ENCODE measurements at places on chromosomes 12 and 14.

- no peak for DNase-seq
These were observed 70.5 kb downstream of the EP400 start for GRCh38 chr12:132020292-132020691.

DNA sequence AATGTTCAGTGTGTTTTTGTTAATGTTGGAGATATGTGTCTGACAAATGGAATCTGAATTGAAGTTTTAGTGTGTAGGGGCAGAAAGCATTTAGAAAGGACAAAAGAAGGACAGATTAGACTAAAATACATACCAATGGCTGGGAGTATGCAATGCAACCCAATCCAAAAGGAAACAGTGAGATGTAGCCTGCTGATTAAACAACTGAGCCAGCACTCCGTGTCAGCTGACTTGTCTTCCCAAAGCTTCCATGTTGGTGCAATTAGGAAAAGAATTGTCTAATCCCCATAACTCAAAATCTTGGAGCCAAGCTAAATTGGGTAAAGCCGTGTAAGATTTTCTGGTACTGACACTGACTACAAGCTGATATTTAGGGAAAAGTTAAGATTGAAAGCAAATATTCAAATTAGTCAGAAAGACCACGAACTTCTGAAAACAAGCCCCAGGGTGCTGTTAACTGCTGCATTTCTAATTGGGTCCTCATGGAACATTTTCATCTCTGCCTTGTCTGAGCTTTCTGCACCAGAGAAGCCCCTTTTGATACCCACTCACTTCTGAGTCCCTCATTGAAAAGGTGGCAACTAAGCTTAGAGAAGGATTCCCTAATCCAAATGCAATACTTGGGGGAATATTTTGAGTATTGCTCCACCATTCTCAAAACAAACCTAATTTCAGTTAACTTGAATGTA is 109.1 kb downstream of the DAD1 start:
- no peak for DNase-seq

GRCh38 chr14:67468378-67468730 is 20.2 kb downstream of the TMEM229B start:
- no peak for DNase-seq

DNA sequence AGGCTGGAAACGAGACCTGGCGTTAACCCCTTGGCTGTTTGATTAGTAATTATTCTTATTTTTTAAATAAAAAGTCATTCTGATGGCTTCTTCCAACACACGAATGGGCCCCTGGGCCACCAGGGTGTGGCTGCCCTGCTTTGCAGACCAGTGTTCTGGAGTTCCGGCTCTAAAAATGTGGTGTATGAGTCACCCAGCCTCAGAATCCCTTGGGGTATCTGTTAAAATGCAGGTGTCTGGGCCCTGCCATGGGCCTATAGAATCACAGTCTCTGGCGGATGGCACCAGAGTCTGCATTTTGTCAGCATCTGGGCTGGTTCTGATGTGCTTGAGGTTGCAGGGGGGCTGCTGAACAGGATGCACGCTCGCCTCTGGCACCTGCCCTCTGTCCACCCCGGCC is 2.5 kb upstream of the PSMC1 start:
- DNase-seq: no peak

DNA sequence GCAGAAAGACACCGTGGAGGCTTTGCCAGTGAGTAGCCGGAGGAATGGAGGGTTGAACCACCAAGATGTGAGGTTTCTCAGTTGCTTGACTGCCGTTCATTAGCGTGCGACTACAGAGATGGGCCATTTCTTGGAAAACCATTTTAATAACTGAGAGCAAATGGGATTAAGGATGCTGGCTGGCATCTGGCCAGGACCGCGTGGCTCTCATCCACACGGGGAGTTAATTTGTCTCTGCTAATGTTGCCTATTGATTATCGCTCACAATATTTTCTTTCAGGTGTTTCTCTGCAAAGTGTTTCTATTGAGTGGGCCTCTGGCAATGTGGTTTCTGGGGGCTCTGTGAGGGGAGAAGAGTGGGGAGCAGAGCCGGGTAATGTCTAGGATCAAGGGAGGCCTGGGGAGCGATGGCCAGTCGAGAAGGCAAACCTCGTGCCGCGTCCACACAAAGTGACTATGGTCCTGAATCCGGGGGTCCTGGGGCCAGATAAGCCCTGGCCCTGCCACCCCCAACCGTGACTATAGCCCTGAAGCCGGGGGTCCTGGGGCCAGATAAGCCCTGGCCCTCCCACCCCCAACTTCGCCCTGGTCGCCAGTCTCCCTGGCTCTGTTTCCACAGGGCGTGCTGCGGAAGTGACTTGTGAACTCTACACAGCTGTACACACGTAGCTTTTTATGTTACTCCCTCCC is 110.6 kb downstream of the PRMT8 start:
- no peak for DNase-seq

DNA sequence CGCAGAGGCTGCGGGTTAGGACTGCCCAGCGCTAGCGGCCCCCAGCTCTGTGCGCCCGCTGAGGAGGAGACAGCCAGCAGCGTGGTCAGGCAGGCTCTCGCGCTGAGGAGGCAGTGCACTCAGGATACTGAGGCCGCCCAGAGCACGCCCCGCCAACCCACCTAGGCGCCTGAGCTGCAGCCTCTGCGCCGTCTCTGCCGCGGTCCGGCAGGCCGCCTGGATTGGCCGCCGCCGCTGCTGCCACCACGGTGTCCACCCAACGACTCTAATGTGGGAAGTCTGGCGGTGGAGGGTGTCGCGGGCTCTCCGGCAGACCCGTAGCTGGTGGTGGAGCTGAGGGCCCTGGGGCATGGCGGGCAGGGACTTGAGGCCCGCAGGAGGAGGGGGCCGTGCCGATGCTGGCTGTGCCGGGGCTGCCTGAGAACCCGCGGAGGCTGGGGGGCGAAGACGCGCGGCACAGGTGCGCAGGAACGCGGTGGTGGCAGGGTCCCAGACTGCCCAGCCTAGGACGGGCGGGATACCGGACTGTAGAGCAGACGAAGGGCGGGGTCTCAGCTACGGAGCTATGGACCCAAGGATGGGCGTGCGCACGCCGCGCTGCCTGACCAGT is 69.9 kb downstream of the ASCL4 start:
- DNase-seq: no peak

- DNase-seq: no peak
These were observed 103.7 kb downstream of the SRGAP1 start for GRCh38 chr12:63948211-63948610.

GRCh38 chr12:123227581-123228258 is 5.2 kb downstream of the MPHOSPH9 start:
- DNase-seq: no peak

GRCh38 chr14:36773558-36773957 is 111.9 kb downstream of the PAX9 start:
- peak; percentile 6 for DNase-seq

DNA sequence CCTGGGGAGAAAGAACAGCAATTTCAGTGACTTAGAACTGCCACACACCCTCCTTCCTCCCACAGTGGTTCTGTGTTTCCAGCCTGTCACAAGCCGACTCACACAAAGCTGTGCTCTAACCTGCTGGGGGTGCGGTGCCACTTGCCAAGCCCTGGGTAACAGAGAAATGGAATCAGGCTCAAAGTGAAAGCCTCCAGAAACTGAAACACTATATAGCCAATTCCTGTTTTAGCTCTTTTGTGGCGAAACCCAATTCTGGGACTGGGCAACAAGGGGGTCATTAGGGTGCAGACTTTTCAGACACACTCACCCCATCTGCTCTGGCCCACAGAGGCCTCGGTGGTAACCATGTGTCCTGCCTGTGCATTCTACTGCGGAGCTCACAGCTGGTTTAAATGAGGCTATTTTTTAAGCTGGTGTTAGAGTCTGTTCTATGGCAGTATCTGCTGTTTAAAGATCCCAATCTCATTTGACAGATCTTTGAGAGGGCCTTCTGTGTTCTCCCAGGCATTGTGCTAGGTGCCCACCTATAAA is 15.2 kb upstream of the ACTR6 start:
- no peak for DNase-seq

DNA sequence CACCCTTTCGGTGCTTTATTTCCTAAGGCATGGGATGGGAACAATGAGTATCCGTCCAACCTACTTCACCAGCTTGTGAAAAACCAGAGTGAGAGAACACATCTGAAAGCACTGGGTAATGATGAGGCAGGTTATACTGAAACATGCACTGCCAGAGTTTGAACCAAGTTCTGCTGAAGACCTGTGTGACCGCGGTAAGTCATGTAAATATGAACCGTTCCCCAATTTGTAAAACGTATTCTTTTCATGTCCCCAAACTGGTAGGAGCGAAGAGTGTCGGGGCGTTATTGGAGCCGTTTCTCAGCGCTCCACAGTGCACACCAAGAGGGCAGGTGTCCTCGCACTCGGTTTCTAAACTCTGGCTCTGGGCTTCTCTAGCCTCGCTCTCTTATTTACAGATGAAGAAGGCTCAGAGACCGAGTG is 788 bp upstream of the NGDN start:
- DNase-seq: no peak

- peak; percentile 55 for DNase-seq
These were observed 84.7 kb downstream of the GPATCH2L start for GRCh38 chr14:76236172-76237130.

DNA sequence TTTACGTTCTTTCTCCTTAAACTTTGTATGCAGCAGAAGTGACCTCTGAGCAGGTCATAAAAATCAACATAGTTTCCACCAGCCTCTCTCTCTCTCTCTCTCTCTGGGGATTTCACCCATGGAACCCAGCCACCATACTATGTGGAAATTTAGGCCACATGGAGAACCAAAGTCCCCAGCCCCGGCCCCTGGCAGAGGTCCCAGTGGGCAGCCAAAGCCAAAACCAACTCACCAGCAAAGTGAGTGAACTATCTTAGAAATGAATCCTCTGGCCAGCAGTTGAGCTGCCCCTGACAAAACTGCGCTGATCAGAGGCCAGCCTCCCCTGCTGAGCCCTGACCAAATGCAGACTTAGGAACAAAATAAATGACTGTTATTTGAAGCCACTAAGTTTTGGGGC is 9.2 kb downstream of the DUSP6 start:
- no peak for DNase-seq

GRCh38 chr14:86015941-86016340 is 486.0 kb downstream of the FLRT2 start:
- peak; percentile 82 for DNase-seq

GRCh38 chr12:1594006-1594260 is 448 bp downstream of the FBXL14 start:
- no peak for DNase-seq

- DNase-seq: no peak
These were observed 5.8 kb upstream of the PUS1 start for GRCh38 chr12:131923260-131923659.

GRCh38 chr12:3520711-3521110 is 29.7 kb downstream of the PRMT8 start:
- DNase-seq: no peak

- peak; percentile 40 for DNase-seq
These were observed 55.4 kb downstream of the FBXO33 start for GRCh38 chr14:39376667-39377403.

DNA sequence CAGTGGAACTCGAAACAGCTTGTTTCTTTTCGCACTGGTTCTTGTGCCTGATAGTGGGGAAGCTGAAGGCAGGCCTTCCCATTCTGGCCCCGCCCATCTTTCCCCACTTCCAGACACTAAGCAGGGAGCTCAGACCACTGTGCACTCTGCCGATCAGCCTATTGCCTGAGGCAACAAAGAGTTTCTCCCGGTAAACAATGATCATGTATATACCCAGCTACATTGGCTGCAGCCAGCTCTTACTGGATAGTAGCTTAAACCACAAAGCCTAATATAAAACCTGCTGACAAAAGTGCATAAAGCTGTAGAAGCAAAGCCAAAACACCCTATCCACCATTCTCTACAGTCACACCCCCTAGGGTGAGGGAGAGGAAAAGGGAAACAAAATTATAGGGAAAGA is 24.7 kb upstream of the GLIPR1 start:
- DNase-seq: no peak

GRCh38 chr14:56292970-56293369 is 174.8 kb downstream of the PELI2 start:
- DNase-seq: no peak

- DNase-seq: peak; percentile 17
These were observed 38.9 kb upstream of the E2F7 start for GRCh38 chr12:77104286-77104685.

DNA sequence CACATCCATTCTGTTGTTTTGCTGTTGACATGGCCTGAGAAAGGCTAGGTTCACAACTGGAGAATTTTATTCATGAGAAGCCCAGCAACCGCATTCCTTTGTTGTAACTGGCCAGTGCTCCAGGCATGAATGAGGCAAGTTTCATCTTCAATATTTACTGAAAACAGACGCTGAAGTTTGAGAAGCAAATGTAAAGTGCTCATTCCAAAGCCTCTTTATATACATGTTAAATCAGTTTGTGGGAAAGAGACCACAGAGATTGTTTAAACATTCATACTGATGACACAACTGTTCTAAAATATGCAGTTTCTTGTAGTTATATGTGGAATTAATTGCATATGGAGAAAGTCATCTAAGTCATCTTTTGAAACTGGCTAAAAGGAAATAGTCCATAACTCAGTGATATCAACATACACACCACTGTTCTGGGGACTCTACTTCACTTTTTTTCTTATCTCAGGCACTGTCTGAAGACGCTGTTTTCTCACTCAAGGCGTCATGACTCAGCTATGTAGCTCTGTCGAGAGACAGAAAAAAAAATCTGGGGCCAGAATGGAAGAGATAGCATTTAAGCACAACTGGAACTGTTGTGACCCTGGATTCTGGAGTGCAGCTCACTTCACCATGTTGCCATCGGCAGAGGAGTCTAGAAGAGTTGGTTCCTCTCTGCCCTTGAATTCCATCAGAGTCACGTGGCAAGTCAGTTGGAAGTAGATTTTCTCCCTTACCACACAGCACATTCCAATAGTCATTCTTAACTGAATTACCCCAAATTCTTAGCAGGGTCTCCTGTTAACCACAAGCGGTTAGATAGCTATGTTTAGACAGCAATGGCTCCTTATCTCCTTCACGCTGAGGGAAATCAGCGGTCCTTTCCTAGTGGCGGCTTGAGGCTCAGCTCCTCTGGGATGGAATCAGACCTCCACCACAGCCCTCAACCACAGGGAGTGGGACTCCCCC is 258.4 kb upstream of the HMGA2 start:
- peak; percentile 99 for DNase-seq

DNA sequence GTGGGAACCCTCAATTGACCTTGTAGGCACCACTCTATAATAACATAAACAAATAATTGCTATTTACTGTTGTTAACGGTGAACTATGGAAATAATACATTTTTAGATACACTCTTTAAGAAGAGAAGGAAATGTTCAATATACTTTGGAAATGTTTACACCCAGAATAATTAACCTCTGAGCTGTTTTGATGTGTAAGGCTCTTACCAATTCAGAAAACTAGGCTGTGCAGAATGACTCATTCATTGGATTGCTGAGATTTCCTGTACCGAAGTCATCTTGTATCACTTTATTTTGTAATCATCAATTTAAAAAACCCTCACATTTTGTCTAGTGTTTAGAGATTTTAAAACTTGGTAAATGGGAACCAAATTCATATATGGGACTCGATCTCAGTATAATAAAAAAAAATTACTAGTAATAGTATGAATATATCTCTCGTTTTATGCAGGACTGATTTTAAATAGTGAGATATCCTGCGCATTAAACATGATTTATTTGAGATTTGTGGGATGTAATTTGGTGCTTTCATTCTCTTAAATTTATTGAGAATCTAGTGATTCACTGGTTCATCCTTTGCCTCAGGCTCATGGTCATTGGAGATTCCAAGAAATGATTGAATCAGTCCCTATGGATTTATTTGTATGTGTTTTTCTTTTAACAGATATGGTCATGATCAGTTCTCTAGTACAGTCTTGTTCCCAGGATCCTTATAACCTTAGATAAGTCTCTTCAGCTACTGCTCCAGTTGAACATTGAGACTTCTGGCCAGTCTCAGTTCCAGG is 3.9 kb downstream of the SAMD4A start:
- peak; percentile 95 for DNase-seq
